ENCODE measurements at places on chromosomes 1 and 21.

DNA sequence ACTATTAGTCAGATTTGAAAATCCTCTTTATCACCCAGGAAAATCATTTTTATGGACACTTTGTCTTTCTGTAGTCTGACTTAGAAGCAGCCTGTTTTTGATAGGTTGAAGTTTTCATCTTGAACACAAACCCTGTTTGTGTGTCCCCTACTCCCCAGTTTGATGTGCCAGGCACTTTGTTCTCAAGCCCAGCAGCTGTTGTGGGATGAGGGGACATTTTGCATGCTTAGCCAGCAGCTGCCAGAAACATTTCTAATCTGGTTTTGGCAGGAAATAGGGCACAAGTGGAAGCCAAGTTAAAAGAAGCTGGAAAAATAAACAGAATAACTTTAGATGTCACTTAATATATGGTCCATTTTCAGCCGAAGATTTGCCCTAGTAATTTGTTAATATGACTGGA, 29.9 kb downstream of the ACTN2 start:
- no peak for DNase-seq

- no peak for DNase-seq
These were observed 130.7 kb upstream of the PRMT6 start for GRCh38 chr1:106925750-106926149.

GRCh38 chr21:32380940-32381339, 11.9 kb downstream of the URB1 start:
- no peak for DNase-seq

- no peak for DNase-seq
These were observed 1.1 kb upstream of the CACYBP start for GRCh38 chr1:174998569-174999215.

DNA sequence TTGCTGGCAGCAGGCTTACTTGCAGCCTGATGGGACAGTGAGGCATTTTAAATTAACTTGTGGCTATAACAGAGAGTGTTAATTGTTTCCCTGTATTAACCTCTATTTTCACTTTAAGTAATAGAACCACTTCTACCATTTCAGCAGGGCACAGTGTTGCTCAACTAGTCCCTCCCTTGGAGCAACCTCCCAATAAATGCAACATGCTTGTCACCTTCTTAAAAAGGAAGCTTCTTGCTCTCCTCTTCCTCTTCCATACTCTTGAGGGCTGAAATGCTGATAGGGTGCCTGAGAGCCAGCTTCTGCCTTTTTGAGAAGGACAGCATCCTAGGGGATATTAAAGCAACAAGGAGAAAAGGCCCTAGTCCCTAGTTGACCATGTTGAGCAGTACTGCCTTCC, 52.1 kb downstream of the C4BPA start:
- no peak for DNase-seq

GRCh38 chr1:67677408-67677807, 7.6 kb upstream of the GADD45A start:
- no peak for DNase-seq

- DNase-seq, result no peak
These were observed 77.0 kb upstream of the SPATA6 start for GRCh38 chr1:48548985-48549384.

DNA sequence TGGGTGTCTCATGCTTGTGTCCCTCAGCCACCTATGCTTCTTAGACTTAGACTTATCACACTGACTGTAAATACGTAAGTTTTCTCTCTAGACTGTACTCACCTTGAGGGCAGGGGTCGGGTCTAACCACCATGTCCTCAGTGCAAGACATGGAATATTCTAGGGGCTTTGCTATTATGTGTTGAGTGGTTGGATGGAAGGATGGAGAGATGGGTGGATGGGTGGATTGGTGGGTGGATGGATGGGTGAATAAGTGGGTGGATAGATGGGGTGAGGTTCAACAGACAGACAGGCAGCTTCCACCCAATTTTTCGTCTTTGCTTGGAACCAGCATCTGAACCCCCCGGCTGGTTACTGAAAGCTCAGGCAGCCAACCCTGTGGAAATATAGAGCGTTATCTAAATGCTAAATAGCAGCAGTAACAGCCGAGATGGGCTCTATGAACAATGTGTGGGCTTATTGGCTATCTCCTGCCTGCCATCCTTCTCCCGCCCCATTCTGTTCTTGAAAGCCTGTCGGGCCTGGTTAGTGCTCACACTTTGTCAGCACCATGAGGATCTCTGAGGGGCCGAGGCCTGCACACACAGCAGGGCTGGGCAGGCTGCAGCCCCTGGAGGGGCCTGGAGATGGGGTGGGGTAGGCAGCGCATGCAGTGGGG, 130.7 kb downstream of the ACTL8 start:
- no peak for DNase-seq

GRCh38 chr1:3674100-3675094, 22.1 kb downstream of the TP73 start:
- DNase-seq, result no peak

DNA sequence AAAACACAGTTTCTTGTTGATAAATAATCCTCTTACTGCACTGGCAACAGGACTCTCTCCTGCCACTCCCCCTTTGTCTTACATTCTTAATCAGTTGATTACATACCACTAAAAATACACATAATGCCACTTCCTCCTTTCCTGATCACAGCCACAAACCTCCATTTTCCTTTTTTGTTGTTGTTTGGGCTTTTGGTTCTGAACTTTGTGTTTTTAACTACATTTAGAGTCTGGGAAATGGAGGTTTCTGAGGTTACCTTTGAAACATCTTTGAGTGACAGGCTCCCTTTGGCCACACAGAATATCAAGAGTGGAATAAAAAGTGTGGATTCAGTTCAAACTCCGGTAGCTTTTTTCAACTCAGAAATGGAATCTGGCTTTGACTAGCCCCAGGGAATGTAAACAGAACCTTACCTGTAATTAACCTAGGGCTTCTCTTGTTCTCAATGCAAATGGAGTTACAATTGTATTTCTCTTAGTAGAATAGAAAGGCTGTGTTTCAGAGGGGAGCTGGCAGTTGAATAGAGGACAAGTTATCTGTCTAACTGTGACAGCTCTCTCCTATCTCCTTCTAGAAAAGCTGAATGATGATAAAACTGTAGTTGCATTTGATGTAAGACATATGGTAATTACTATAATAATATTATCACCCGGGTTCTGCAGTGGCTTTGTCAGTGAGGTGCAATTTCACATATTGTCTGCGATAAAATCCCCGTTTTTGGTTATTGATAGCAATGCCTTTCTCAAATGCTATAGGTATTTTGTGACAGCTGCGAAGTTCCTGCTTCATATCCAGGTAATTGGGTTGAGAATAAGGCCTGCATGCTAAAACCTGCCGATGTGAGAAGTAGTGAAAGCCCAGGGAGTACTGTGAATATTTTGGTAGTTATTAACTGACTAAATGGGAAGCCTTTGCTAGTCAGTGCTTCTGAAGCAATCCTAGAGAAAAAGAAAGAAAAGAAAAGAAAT, 66.9 kb downstream of the ST6GALNAC5 start:
- no peak for DNase-seq

DNA sequence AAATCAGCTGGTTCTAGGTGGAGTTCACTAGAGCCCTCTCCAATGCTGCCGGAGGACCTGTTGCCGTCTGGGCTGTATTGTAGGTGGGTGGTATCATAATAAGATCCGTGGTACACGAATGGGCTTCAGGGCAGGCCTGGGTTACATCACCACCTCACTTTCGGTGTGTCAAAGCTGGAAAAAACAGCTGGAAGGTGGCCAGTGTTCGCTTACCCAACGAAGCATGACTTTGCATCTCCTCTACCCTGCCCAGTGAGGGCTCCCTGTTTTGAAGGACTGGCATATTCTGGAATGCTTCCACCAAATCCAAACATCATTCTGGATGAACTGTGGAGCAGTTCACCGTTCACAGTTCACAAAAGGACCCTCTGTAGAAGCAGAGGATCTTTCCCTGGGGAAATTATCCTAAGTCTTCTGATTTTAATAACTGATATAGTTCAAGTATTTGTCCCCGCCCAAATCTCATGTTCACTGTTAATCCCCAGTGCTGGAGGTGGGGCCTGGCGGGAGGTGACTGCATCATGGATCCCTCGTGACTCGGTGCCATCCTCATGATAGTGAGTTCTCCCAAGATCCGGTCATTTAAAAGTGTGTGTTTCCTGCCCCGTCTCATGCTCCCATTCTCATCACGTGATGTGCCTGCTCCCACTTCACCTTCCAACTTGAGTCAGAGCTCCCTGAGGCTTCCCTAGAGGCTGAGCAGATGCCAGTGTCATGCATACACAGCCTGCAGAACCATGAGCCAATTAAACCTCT, 429.0 kb downstream of the KIF26B start:
- no peak for DNase-seq

DNA sequence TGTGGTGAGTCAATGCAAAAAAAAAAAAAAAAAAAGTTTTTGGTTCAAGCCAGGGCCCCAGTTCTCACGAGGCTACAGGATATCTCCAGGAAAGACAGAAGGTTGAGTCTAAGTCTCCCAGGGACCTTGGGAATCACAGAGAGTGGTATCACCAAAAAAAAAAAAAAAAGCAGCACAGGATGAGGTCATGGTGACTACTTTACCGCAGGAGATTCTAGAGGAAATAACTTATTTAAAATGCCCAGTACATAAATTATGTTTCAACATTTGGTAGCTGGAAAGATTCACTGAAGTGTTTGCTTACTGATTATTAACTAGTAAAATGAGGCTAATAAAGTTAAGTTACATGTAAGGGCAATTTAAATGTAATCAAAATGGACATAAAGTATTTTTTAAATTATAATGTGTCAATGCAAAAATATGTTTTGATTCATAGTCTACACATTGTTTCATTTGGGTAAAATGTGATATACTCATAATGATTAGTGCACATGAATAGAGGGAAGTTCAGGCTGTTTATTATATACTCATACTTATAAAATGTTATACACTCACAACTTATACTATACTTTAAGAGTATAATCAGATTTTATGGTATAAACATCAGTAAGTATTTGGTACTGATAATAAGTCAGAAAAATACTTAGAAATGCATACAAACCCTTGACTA, 84.1 kb downstream of the PLPPR5 start:
- DNase-seq, result no peak

GRCh38 chr21:31201548-31201947, 142.5 kb downstream of the TIAM1 start:
- no peak for DNase-seq

GRCh38 chr1:51070640-51071039, 31.4 kb upstream of the C1orf185 start:
- no peak for DNase-seq

- no peak for DNase-seq
These were observed 95.8 kb downstream of the PRKAB2 start for GRCh38 chr1:147076442-147076841.

DNA sequence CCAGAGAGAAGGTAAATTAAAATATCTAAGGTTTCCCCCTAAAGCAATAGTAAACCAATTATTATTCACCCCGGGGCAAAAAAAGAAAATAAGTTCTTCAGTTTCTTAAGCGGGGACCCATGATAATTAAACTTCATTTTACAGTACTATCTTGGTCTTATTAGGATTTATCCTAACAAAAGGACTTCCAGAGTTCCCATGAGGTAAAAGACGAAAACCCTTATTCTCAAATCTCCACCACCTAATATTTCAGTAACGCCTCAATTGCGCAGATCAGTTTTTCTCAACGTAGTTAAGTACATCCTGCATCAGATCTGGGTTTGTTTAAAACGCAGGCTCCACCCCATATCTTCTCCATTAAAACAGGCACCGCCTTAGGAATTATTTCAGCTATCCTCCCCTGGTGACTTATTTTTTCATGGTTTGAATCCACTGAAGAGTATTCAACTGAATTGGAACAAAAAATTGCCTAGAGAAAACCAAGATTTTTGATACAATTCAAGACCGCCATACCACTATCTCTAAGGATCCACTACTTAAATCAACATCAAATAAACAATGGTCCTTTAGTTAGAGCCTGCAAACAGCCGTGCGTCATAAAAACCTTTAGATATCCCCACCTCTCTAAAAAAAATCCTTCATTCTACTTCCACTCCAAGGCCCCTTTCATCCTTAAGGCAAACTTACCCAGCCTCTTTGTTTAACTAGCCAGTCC, 1.7 kb downstream of the MCL1 start:
- DNase-seq, result no peak

DNA sequence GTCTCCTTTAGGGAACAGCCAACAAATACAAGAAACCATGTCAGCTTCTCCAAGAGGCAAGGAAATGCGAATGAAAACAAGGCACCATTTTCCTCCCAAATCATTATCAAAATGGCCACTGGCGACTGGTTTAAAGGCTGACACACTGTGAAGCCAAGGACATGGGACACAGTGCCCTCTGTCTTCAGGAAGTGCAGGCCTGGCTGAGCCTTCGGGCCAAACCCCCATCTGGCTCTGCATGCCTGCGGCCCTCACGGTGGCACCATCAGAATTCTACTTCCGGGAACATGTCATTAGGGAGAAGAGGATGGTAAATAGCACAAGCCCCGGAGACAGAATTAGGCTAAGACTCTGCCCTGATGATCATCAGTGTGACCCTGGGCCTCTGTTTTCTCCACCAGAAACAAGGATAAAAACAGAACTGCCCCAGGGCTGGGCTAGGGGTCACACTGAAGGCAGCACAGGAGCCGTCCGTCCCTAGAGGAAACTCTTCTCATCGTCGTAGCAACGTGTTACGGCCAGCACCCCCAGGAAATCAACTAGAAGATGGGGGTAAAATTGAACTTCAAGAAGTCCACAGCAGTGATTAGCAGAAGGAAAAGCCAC, 103.5 kb downstream of the NPHP4 start:
- DNase-seq, result no peak

GRCh38 chr1:121418369-121419049, 233.7 kb downstream of the SRGAP2C start:
- no peak for DNase-seq

DNA sequence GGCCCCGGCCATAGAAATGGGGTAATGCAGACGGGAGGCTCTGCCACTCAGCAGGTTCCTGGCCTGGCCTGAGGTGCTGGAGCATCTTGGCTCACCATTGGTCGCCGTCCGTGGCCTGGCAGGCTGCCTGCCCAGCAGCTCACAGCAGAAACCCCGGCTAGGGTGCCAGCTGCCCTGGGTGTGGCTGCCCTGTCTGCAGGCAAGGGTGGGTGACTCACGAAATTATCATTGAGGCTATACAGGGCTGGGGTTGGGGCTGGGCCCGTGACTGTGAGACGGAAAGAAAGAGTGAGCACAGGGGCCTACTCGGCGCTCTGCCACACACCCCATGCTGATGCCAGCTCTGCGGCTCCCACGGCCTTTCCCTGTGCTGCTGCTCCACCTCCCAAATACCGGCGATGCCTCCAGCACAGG, 8.0 kb upstream of the PKP1 start:
- no peak for DNase-seq

GRCh38 chr1:108715932-108716331, 3.2 kb downstream of the FNDC7 start:
- DNase-seq, result no peak

- DNase-seq, result no peak
These were observed 14.6 kb upstream of the TMEM61 start for GRCh38 chr1:54965624-54966340.

- no peak for DNase-seq
These were observed 766.8 kb downstream of the USP25 start for GRCh38 chr21:16496609-16497008.

- no peak for DNase-seq
These were observed 504.7 kb downstream of the NUF2 start for GRCh38 chr1:163826500-163826899.

- no peak for DNase-seq
These were observed 923 bp upstream of the IFNGR2 start for GRCh38 chr21:33402001-33402979.
